ENCODE measurements at places on chromosomes 2 and 18. TPM values are rescaled to one million over a fixed set of nuclear protein-coding genes. Genes with fewer than 3 reads are reported as not detected.

DNA sequence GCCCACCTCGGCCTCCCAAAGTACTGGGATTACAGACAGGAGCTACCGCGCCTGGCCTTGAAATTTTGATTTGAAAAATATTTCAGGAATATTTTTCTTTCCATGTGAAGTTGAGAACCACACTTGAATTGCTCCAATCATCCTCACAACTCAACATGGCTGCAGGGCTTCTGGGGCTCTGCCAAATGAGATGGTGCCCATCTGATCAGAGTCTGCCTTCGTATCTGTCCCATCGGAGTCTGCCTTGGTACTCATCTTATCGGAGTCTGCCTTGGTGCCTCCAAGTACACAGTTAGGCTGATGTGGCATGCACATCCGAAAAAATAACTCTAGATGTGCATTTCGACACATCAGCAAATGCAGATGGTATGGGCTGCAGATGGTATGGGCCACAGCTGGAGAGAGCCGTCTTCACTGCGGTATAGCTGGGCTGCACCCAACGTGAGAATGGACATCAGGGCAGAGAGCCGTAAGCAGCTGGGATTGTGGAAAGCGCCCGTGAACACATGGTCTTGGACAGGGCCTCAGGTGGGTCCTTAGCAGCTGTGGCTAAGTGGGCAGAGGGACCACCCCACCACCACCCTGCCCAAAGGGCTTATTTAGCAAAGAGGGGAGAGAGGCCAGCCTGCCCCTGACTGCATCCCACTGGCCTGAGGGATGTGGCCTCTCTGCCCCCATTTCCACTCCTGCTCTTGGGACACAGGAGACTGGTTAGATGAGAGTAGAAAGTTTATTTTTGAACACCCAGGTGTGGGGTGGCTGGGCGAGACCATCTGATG, 52.1 kb upstream of the RBM44 start:
- no peak for DNase-seq

Gene QPCT
- polyA plus RNA-seq = 1.8 TPM

Gene UCN
- polyA plus RNA-seq = 0.90 TPM

Gene GCC2
- polyA plus RNA-seq = 33.5 TPM

Measured in naive B cell (primary cell).